ENCODE measurements at places on chromosomes 16 and 17.

DNA sequence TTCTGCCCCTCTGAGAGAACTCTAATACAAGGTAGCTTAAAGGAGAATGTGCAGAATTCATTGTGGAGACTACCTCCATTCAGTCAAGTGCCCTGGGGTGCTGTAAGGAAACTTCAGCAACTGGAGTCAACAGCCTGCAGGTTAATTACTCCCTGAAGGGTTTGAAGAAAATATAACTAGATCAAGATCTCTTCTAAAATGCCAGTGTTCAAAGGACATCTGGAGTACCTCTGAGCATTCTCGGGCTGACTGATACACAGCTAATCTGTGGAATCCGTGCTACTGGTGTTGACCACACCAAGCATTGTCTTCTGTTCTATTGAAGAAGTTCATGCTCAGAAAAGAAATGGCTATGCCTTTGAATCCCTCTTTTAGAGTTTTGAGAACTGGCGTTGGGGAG lies 11.5 kb upstream of the ATXN1L start:
- no peak for DNase-seq

DNA sequence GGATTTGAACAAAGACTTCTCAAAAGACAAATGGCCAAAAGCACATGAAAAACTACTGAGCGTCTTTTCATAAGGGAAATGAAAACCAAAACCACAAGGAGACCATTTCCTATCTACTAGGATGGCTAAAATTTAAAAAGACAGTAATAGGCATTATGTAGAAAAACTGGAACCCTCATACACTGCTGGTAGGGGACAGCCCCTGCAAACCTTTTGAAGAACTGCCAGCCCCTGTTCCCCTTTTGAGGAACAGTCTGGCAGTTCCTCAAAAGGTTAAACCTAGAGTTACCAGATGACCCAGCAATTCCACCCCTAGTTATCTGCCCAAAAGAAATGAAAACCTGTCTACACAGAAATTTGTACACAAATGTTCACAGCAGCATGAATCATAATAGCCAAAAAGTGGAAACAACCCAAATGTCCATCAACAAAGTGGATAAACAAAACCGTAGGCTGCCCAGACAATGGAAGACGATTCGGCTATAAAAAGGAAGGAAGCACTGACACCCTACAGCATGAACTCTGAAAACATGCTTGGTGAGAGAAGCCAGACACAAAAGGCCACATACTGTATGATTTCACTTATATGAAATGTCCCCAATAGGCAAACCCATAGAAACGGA lies 22.9 kb downstream of the CDIP1 start:
- no peak for DNase-seq

DNA sequence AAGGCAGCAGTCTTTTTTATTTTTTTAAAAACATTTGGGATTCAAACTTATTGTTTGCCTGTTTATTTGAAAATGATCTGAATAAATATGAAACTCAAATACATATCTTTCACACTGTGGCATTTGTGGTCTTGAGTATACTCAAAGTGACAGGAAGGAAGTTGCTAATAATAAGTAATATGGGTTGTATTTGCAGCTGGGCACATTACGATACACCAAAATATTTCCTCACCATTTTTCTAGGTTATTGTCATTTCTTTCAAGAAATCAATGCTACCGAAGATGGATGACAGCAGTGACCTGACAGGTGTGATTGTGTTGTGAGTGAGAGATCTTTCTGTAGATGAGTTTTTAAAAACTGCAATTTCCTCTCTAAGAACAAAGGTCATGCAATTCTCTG lies 665.7 kb downstream of the CDH8 start:
- no peak for DNase-seq

GRCh38 chr16:50301626-50302471 lies 35.5 kb downstream of the ADCY7 start:
- DNase-seq: no peak

DNA sequence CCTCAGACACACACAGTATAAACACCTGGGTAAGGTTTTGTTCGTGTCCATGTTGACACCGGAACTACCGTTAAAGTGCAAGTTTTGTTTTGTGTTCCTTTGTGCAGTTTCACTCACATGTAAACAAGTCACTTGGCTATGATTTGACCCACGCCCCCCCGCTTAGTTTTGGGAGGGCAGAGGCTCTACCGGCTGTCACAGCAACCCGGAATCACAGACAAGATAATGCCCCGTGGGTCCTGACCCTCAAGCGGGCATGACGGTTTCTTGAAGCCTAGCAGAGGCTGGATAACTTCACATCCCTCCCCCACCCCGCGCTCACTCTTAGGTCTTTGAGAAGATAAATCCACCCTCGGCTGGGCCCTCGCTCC lies 1.7 kb downstream of the RASD1 start:
- DNase-seq: no peak

DNA sequence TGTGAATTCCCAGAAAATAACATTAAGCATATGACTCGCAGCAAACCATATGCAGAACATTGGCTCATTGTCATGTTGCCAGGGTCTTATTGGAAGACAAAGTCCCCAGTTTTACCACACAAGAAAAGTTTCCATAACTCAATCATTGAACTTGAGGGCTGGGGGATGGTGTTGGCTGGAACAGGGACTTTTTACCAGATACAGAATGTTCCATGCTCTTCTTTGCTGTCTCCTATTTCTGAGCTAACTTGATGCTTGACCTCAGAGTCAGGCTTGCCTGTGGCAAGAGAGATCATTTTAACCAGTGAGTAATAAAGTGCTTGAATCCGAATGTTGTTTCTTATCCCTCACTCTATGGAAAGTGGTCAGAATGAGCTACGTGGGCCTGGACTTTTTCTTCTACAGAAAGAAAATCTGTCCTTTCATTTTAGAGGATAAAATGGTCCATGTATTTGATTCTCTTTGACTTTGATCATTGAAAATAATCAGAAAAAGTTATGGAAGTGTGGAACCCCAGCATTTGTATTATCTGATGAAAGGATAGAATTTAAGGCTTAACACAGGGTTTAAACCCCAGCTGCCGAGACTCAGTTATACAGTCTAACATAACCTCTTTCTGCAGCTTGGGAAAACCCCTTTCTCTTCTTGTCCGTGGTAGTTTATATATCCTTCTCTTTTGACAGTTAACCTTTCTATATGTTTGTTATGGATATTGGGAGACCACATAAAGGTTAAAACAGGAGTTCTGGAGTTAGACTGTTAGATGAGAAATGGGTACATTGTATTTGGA lies 67.0 kb downstream of the TUBD1 start:
- no peak for DNase-seq

DNA sequence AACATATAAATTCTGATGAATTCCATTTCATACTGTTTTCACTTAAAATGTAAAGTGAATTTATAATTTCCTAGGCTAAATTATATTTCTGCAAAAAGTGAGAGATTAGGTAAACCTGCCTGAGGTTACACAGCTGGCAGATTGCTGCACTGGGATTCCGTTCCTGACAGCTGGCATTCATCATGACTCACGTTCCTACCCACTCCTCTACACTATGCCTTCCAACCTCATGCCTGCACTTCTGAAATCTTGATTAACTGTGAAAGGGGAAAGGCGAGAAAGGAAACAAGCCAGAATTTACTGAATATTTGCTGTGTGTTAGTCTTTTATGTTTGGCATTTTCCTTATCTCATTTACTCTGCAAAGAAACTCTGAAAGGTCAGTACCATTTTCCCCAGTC lies 73.3 kb upstream of the MON1B start:
- DNase-seq: no peak

DNA sequence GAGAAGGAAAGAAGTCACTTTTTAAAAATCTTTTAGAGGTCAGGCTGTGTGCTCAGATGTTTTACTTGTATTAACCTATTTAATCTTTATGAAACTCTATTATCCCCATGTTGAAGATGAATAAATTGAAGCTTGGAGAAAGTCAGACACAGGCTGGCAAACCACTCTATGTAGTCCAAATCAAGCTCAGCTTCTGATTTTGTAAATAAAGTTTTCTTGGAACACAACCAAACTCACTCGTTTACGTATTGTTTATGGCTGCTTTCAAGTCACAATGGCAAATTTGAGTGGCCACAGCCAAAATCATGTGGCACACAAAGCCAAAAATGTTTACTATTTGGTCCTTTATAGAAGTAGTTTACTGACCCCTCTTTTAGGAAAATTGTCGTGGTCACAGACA lies 596.0 kb upstream of the CDH11 start:
- DNase-seq: no peak

DNA sequence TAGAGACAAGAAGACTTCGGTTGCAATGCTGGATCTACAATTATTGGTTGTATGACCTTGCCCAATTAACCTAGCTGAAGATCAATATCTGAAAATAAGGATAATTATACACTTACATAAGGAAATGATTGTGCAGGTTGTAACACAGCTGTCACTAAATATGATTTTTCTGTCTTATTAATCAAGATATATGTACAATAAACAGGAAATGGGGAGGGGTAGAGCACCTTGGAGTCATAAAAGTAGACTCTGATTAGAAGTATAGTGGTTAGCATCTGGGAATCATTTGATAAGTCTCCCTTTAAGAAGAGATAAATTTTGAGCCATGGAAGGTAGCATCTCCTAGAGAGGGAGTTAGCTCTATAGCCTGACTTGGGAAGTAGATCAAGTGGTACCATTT lies 369.2 kb downstream of the SHISA9 start:
- no peak for DNase-seq

DNA sequence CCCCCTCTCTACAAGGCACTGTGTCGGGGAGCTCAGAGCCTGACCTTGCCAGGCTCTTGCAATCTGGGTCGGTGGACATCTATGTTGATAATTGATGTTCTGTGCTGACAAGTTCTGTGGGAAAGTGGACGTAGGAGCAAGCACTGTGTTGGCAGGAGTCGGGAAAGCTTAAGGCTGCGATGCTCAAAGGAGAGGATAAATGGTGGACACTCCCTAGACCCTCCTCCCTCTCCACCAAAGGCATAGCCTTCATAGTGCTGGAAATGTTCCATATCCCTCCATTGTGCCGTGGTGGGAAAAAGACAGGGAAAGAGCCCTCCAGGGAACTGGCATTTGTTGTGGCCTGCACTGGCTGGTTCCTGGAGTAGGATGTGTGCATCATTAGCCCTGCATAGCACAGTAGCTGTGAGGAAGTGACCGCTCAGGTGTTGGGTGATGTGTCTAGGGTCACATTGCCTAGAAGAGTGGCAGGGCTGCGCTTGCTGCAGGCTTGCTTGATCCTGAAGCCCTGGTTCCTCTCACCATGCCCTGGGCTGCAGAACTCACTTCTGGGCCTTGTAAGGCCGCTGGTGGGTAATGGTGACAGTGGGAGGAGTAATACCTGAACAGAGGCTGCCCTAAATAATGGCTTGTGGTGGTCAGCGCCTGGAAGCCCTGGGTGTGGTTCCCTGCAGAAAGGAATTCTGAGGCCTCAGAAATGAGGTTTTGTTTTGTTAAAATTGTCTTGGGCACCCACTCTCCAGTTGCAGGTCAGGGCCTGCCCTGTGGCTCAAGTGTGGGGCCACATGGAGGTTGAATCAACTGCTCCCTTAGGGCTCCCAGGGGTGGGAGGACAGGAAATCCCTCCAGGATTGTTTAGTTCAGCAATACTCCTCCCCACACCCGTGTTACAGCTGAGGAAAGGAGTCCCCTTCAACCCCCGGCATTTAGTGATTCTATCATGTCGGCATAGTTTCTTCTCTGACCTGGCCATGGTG lies 62.6 kb downstream of the KSR1 start:
- DNase-seq: no peak

DNA sequence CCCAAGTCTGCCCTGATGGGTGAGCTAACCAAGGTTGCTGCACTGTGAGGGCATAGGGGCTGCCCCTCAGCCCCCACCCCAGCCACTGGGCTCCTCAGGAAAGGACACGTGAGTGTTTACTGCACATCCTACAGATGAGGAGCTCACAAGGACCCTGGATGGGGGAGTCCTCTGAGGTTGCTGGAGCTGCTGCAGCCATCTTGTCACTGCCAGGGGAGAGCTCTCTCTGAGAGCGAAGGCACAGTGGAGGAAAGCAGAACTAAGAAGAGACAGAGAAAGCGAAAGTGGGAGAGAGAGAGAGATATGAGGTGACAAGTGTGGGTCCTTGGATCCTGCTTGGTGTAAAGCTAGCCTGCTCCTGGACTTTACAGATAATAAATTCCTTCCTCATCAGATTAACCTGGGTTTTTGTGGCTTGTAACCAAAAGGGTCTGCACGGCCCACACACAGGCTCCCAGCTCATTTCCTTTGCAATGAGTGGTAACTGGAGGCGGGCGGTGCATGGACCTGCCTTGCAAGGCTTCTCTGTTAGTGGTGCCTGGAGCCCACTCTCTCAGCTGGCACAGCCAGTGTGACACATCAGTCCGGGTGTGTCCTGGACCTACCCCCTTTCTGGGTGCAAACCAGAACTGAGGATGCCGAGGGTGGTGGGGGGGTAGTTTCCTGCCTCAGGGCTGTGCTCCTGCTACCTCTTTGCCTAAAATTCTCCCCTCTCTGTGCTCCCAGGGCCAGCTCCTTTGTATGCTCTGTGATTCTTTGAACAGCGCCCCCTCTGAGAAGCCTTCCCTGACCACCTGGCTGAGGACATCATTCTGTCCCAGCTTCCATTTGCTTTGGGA lies 14.2 kb downstream of the SNX20 start:
- no peak for DNase-seq

All from activated CD4-positive, CD25-positive, alpha-beta regulatory T cell (primary cell).